ENCODE measurements at places on chromosomes 13 and 19. TPM values are rescaled to one million over a fixed set of nuclear protein-coding genes. Genes with fewer than 3 reads are reported as not detected.

DNA sequence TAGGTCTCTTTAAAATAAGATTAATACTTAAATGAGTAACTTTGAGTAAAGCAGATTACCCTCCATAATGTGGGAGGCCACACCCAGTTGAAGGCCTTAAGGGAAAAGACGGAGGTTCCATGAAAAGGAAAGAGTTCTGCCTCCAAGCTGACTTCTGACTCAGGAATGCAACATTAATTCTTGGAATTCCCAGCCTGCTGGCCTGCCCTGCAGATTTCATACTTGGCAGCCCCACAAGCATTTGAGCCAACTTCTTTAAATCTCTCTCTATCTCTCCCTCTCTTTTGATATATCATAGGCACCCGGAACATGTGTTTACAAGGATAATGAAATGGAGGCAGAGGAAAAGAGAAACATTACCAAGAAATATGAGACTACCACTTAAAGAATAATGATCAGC lies 902.3 kb upstream of the MIR17HG start:
- DNase-seq, result no peak
- no peak overlapping the region for H3K27ac ChIP-seq
- H3K36me3 ChIP-seq, result no peaks in the 10 kb centered on the region
- no peaks in the 10 kb centered on the region for H3K4me1 ChIP-seq

CFAP97D2 gene
- total RNA-seq, result 1.8 TPM

FBN3 gene
- total RNA-seq, result 7.0 TPM

- peaks cover 11% of the 10 kb centered on the region for H3K36me3 ChIP-seq
- no peak for DNase-seq
Observed at GRCh38 chr19:14553042-14553938, 18.6 kb downstream of the NDUFB7 start.

ZNF628 gene
- 7.1 TPM for total RNA-seq

- H3K36me3 ChIP-seq, result no peaks in the 10 kb centered on the region
- DNase-seq, result no peak
- no peaks in the 10 kb centered on the region for H3K4me1 ChIP-seq
Observed at GRCh38 chr19:54851353-54851752, 1.1 kb downstream of the KIR3DL2 start.

LRP3 gene
- 13.8 TPM for total RNA-seq

Measured in lower lobe of right lung (tissue), 2 donors.